ENCODE measurements at places on chromosomes 5 and 9.

DNA sequence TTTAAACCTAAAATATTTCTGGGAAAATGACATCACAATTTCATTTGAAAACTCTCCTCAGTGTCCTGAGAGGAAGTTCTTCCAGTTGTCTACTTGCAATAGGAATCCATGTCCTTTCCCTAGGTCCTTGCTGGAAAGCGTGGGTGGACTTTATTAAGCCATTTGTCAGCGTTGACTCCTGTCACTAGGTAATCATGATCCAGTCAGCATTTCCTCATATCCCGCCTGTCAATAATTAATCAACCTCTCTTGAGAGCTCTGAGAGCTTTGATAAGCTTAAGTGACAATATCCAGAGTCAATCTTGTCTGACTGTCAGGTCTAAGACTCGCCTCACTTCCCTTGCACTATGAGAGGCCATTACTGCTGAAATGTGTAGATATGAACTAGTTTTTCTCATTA, 107.2 kb upstream of the SLIT3 start:
- no peak for DNase-seq

GRCh38 chr5:128538000-128538249, at the start of gene FBN2:
TSS of gene FBN2 (minus strand) at chr5:128538245. CDS start at chr5:128537603, 642 bp downstream.
- no peak for DNase-seq

DNA sequence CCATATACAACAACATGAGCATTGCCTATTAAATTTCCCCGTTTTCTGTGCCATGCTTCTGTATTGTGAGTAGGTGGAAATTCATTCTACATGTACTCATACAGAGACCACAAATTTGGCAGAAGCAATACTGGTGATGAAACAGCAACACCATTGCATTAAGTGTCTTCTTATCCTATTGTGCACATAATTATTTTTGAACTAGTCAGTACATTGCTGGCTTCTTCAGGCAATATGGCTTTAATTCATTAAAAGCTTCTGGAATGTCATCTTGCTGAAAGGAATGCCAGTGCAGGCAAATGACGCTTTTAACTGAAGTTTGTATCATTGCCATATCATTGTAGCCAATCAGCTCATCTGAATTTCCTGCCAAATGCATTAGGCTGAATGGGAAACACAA, 82.6 kb downstream of the KIAA1958 start:
- DNase-seq: no peak

DNA sequence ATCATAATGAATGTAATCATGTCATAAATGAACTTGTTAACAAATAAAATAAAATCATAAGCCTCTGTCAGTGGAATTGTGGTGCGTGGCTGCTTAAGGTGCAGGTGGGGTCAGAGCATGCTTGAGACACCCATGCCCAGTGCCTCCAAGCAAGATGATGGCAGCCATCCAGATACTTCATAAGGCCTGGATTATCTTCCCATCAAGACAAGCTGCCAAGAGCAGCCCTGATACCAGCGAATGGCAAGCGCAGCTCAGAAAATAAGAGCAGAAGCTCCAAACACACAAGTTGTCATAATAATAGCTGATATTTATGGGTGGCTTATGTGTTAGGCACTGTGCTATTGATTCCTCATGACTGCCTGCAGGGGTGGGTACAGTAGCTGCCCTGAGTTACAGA, 21.8 kb upstream of the LMX1B start:
- no peak for DNase-seq

GRCh38 chr5:68708842-68709170, 385.0 kb upstream of the SLC30A5 start:
- DNase-seq: no peak

- DNase-seq: no peak
Measured at GRCh38 chr9:69898714-69899209, 78.1 kb downstream of the CFAP95 start.

DNA sequence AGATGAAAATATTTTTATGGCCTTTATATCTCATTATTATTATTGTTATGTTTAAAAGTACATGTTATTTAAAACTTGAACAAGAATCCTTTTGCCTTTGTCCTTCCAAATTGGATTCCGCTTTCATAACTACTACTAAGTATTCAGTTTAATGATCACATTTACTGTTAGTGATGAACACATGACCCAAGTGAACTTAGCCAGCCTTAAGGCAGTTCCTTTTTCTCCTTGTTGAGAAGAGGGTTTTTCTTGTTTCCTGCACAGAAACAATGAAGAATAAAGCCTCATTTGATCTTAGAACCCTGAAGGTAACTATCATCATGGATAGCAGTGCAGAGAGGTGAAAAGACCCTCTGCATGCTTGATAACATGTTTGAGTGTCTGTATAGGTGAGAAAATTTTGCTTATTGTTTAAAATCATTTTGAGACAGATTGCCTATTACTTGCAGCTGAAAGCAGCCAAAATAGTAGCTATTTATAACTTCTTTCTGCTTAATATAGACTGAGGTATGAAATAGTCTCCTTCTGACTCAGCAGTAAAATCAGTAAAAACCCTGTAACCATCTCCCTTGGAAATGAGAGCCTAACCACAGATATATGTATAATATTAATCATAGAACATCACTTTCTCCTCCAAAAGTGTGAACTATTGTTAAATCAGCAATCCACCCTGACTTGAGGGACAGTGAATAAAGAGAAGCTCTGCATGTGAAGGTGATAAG, 266.2 kb downstream of the SPATA31D1 start:
- no peak for DNase-seq

- DNase-seq: no peak
Measured at GRCh38 chr5:36438765-36439561, 137.3 kb upstream of the RANBP3L start.

DNA sequence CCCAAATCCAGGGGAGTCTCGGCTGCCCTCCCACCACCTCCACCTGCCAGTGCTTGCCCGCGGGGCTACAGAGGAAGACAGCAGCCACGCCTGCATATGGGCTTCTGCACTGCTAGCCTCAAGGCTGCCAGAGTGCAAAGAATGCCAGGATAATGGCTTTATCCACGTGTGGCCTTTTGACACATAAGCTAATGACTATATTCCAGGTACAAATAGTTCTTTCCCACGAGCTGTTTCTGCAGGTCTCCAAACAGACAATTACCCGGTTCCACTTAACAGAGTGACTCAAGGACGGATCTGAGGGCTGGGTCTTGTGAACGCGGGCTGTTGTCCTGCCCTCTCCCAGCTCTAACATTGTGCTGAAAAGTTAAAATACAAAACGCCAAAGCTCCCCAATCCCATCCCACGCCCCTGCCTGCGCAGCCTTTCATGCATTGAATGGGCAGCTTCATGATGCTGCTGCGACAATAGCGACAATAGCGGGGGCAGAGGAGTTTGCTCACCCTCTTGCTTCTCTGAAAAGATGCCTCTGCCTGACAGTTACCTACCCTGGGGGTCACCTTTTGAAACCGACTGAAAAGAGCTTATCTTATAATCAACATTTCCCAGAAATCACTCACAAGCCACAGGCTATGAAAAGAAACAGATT, 39.1 kb upstream of the MSH3 start:
- no peak for DNase-seq

DNA sequence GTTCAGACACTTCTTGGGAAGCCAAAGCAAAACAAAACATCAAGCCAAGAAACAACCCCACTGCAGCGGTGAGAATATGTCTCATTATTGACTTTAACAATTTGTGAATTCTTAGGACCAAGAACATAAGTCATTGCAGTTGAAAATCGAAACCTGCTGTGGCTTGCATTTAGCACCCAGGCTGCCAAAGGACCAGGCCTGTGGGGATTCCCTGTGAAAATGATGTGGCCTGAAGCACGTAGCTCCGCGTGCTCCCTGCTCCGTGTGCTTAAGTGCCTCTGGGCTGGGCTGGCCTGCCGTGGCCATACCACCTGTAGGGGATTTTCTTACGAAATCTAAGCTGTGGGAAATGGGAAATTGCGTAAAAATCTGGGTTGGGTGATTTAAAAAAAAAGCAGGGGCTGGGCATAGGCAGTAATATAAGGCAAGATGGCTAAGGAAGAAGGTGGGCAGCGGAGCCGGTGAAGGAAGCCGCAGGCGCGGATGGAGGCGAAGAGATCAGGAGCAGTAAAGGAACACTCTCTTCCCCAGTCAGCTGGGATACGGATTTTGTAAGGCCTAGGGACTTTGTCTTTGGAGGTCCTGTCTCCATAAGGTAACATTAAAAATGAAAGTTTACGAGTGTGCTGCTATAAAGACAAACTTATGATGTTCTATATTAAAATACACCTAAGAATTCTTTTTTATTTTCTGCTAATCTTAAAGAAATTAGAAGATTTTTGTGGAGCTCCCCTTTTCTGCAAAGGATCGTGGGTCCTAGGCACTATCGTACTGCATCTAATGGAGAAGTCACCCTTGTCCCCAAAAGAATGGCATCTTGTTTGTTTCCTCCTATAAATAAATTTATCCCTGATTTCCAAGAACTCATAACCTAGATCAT, 189.6 kb upstream of the SEMA6A start:
- no peak for DNase-seq

GRCh38 chr5:142254431-142254830, 70.4 kb downstream of the SPRY4 start:
- DNase-seq: no peak

DNA sequence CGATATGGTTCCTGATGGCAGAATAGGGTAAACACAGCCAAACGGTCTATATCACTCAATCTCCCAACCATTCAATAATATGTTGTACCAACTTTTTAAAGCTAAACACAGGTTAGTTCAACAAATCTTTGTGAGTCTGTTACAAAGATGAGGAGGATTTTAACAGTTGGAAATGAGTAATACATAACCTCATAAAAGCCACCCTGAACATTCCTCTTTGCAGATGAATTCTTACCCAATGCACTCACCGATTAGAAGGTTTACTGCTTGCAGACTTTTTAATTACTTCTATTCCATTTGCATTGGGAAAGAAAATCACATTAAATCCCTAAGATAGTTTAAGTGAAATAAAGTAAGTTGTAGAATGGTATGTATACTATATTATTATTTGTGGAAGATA, 23.3 kb upstream of the TRMT10B start:
- no peak for DNase-seq

GRCh38 chr9:6121707-6122106, 93.9 kb upstream of the IL33 start:
- DNase-seq: no peak

DNA sequence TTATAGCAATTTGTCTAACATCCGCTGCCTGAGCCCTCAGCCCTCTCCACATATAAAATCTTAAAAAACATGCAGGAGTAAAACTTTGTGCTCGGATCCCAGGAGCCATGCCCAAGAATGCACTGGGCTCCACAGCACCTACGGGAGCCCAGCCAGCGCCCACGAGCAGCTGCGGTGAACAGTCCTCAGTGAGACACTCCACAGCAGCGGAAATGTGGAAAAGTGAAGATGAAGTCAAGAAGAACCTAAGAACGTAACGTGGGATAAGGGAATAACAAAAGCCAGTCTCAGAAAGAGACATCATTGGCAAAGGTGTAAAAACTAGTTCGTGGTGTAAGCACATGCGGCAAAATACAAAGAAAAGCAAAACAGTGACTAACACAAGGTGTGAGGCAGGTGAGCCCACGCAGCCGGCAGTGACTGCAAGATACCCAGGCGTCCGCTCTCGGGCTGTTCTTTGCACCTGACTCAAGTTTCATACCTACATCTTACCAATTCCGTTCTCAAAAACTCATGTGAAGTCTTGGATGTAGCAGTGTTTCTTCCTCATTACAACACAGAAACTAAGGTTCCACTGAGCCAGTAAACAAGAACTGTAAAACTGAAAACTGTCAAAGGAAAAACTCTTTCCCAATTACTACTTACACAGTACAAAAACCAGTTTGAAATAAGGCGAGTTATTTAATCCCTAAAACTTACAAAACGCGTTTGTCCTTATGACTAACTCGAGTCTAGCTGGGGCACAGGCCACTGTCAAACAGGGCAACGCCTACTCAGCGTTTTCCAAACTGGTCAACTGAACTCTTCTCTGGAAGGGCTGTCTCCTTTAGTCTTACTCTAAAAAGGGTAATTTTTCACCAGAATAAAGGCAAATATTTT, 1.7 kb downstream of the CAMSAP1 start:
- no peak for DNase-seq

DNA sequence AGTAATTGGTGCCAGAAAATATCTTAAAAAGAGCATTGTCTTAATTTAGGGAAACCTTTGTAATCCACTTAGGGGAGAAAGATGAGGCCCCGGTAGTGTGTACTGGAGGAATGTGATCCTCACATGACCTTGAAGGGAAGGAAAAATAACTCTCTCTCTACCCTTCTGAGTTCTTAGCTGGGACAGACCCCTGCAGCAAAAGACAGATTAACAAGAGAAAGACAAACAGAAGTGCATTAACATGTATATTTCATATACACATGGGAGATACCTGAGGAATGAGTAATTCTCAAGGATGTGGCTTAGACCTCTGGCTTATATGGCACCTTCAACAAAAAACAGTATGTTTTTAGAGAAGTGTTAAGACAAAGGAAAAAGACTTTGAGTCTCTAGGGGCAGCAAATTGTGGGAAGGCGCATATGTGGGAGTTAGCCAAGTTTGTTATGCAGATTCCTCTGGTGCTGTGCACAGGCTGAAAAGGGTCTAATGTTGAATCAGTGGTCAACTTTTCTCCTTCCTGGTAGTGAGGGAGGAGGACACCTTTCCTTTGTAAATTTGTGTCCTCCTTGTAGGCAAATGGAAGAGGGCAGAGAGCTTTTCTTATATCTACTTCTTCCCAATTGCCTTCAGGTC, 138.8 kb downstream of the LRRC70 start:
- DNase-seq: no peak

DNA sequence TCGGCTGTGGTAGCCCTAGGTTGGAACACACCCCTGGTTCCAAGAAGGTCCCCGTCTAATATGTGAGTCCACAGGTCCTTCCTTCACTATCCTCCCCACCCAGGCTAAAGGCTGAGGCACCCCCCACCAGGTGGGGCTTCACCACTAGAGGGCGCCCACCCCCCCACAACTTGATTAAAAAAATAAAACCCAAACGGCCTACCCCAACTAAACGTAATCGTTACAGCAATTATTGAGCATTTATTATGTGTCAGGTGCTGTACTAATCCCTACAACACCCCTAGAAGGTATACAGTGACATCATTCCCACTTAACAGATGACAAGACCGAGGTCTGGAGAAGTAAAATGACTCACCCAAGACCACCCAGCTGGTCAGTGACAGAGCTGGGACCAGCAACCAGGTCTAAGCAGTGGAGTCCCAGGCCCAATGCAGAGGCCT, 65.0 kb downstream of the FGF18 start:
- no peak for DNase-seq

DNA sequence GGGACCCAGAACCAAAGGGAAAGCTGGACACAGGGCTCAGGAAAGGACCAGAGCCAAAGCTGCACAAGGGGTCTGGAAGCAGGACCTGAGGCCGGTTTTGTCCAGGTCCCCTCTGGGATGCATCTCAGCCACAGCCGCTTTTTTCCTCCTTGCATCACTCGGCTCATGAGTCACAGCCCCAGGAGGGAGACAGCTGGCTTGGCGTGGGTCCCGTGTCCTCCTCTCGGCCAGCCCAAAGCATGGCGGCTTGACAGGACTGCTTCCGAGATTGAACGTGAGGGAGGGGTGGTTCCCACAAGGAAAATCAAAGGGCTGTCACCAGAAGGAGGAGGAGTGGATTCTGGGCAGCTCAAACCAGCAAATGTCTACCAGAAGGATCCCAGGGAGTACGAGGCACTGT, 56.7 kb upstream of the CPLX2 start:
- no peak for DNase-seq
